ENCODE measurements at places on chromosomes 12 and 14. TPM values are rescaled to one million over a fixed set of nuclear protein-coding genes. Genes with fewer than 3 reads are reported as not detected.

DNA sequence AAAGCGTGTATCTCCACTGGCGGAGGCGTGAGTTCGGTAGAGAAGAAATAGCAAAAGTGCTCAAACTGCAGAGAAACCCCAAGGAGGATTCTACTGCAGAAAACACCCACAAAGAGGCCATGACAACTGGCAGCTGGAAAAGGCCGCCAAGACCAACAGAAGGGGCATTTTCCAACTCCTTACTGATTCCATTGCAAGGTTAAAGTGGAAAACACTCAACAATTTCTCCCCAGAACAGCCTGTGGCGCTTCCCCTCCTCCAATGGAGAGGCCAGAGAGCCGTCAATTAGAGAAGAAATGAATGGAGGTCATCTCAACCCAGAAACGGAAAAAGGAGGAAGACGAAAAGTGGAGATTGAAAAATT lies 618 bp upstream of the ANKRD52 start:
- DNase-seq = no peak

GRCh38 chr14:88551094-88551870 lies 3.5 kb downstream of the PTPN21 start:
- peak; percentile 49 for DNase-seq

- DNase-seq = no peak
Observed at GRCh38 chr12:123655420-123655819, 15.5 kb upstream of the TCTN2 start.

- no peak for DNase-seq
Observed at GRCh38 chr12:30448038-30448437, 247.6 kb downstream of the IPO8 start.

DNA sequence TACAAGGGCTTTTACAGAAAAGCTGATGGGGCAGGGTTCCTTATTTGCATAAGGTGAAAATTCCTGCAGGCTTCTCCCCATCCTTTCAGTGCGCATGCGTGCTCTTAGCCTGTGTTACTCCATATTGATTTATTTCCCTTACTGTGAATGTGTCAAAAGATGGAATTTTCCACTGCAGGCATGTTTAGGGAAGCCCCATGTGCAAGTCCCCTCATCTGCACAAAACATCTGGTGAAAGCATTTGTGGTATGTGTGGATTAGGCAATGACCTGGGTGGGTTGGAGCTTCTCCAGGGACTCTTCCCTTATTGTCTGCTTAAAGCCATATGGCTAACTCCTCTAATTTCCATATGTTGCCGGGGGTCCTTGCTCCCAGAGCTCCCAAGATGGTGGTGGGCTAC lies 912.7 kb upstream of the LRFN5 start:
- DNase-seq = no peak

GRCh38 chr14:75426332-75427125 lies 1.3 kb upstream of the JDP2 start:
- DNase-seq = no peak

- no peak for DNase-seq
Observed at GRCh38 chr14:75577090-75577489, 1.3 kb upstream of the FLVCR2 start.

GRCh38 chr14:93987376-93987775 lies 9.7 kb upstream of the CCDC197 start:
- peak; percentile 18 for DNase-seq

DNA sequence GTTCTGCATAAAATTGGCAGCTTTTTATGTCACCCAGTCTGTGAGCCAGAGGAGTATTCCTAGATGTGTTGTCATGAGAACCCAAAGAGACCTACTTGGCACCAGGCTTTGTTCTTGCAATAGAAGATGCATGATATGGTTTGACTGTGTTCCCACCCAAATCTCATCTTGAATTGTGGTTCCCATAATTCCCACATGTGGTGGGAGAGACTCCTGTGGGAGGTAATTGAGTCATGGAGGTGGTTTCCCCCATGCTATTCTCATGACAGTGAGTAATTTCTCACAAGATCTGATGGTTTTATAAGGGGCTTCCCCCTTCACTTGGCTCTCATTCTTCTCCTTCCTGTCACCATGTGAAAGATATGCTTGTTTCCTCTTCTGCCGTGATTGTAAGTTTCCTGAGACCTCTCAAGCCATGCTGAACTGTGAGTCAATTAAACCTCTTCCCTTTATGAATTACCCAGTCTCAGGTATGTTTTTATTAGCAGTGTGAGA lies 572.0 kb upstream of the ATP2B1 start:
- peak; percentile 29 for DNase-seq

DNA sequence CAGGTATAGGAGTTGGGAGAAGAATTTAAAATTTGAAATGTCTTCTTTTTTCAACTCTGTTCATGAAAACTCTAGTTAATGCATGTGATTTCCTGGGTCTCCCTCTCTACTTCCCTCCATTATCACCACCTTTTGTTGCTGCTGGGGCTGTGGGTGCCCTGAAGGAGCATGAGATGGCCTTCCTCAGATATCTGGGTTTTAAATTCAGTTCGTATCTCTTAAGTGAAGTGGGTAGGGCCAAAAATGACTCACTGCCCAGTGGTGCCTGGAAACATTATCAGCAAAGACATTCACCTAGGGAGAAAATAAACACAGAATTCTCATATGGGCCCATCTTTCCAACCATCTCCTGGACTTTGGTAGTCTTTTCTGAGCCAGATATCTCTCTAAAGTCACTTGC lies 234.9 kb upstream of the PLEKHG7 start:
- peak; percentile 51 for DNase-seq

DNA sequence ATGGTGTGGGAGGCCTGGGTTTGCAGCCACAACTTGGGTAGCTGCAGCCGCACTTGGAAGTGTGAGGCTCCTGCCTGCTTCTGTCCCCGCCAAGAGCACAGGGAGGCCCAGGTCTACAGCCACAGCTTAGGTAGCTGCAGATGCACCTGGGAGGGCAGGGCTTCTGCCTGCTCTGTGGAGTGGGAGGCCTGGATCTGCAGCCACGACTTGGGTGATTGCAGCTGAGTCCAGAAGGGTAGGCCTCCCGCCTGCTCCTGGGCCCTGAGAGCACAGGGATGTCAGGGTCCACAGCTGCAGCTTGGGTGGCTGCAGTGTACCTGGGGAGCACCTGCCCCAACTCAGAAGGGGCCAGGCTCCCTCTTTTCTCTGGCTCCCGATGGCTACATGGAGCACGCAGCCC lies 287.3 kb downstream of the AEBP2 start:
- DNase-seq = no peak

GRCh38 chr14:26992403-26993115 lies 394.7 kb upstream of the NOVA1 start:
- no peak for DNase-seq

DNA sequence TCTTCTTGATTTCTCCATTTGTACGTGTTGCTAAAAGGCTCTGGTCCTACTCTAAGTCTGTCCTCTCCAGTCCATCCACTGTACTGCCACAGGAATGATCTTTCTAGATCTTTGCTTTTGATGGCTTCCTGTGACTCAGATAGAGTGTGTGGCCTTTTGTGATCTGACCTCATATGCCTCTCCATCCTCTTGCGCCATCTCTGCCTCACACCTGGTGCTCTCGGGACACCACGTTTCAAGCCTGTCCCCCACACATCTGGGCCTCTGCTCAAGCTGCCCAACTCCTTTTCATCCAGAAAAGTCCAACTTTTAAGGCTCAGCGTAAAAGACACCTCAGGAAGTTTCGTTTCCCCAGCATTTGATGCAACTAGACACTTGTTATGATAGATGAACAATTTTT lies 39.0 kb downstream of the DCAF4 start:
- DNase-seq = peak; percentile 56

DNA sequence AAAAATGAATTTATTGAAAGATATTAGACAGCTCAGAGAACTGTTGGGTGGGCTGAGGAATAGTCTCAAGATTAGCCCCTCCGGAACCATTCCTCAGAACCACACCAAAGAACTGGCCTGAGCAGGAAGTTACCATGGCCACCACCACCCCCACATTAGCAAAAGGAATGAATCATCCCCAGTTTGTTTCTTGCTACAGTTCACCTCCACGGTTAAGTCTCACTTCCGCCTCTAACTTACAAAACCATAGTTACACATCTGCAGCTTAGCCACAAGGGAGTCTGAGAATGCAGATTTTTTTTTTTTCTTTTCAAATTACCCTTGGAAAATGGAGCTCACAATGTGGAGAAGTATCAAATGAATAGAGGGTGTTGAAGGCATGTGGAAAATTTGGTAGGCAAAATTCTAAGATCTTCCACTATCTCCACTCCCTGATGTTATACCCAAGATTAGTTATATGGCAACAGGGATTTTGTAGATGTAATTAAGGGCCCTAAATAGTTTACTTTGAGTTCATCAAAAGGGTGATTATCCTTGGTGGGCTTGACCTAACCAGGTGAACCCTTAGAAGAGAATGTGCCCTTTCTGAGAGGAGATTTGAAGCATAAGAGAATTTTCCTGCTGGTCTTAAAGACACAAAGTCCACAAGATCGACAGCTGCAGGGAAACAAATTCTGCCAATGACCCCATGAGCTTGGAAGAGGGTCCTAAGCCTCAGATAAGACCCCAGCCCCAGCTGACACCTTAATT lies 129.8 kb upstream of the KRR1 start:
- DNase-seq = peak; percentile 92

DNA sequence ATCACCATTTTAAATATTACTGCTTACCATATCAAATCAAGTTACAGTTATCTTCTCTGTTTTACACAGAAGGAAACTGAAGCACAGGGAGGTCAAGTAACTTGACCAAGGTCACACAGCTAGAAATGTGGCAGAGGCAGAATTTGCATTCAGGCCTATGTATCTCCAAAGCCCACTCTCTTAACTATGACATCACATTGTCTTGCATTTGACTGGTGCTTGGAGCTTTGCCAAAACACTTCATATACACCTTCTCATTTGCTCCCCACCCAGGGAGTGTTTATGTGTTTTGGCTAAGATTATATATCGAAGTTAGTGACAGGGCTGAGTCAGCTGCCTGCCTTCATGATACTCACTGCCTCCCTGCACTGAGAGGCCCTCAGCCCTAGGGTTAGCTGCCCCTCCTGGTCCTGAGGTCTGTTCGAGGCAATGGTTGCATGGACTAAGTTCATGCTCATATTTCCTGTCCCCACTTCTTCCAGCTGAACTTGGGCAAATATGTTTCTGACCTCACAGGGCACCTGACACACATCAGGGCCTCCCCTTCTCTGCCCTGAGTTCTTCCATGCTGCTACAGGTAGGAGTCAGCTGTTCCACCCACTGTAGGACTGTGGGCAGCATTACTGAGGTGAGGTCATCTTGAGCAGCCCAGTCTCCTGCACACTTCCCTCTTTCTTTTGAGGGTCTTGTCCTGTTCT lies 1.8 kb downstream of the GALNT6 start:
- DNase-seq = peak; percentile 80

- DNase-seq = peak; percentile 50
Observed at GRCh38 chr12:89179245-89179644, 173.1 kb downstream of the DUSP6 start.

DNA sequence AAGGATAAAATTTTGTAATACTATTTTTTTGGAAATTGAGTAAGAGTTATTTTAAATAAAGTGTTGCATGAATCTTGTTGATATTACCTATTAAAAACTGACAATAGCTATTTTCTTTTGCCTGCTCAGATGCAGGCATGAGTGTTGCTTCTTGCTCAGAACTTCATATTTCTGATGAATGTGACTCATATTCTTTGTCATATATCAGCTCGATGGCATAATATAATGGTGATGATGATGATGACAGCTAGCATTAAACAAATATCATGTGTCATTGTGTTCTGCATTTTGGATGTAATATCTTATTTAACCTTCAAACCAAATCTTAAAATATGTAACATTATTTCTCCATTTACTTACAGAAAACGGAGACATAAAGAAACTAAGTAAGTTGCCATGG lies 605.5 kb upstream of the FOXG1 start:
- DNase-seq = no peak

GRCh38 chr14:68714991-68715924 lies 77.6 kb downstream of the ZFP36L1 start:
- DNase-seq = peak; percentile 40

DNA sequence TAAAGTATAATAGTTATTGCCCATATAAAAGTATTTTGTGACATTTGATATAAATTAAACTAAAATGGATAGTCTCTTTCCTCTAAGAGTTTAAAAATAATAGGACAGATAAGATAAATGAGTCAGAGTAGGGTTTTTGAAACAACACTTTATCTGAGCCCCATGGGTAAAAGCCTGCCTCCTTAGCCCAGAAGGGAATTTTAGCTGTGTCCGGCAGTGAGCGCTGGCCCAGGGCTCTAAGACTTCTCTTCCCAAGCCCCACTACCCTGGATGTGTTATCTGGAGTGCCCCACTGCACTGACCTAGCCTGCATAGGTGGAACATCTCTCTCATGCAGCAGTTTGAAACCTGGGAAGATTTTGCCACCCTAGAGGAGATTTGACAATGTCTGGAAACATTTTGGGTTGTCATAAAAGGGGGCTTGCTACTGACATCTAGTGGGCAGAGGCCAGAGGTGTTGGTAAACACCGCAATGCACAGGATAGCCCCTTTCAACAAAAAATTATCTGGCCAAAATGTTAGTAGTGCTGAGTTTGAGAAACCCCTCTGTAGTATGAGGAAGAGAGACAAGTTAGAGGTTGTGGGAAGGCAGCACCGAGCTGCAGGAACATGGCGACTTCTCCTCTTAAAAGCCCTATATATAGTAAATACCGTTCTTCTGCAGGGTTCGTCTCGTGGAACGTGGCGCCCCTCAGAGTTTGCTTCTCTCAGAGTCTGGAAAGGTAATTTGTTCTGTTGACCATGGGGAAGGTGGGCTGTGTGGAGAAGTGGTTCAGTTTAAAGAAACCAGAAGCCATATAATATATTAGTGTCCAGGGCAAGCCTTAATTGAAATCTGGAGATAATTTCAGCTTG lies 29.3 kb upstream of the ATF1 start:
- no peak for DNase-seq

- no peak for DNase-seq
Observed at GRCh38 chr14:99468836-99469592, 11.6 kb downstream of the SETD3 start.

GRCh38 chr12:129071362-129071761 lies 218.1 kb downstream of the GLT1D1 start:
- no peak for DNase-seq

The CEBPE gene
- not detected for total RNA-seq

The CDKL1 gene
- 4.5 TPM for total RNA-seq

The BDKRB2 gene
- total RNA-seq = 6.5 TPM

The CCDC175 gene
- total RNA-seq = not detected

The CCDC38 gene
- total RNA-seq = 0.13 TPM

The EPYC gene
- not detected for total RNA-seq

The COX8C gene
- total RNA-seq = not detected

The SLC16A7 gene
- total RNA-seq = 10.0 TPM

The KRT6A gene
- 13,929 TPM for total RNA-seq

The SERPINA10 gene
- total RNA-seq = not detected

The RPS6KL1 gene
- total RNA-seq = 6.1 TPM

The PLEK2 gene
- 111 TPM for total RNA-seq

The APOLD1 gene
- total RNA-seq = 1.4 TPM

The RTL1 gene
- total RNA-seq = not detected
